Glomerular endothelial cell (primary cell): ENCODE measurements at places on chromosomes 11 and 22. TPM values are rescaled to one million over a fixed set of nuclear protein-coding genes. Genes with fewer than 3 reads are reported as not detected.
A peak's percentile ranks its signal among the peaks of the same experiment; 100 is the strongest.

DNA sequence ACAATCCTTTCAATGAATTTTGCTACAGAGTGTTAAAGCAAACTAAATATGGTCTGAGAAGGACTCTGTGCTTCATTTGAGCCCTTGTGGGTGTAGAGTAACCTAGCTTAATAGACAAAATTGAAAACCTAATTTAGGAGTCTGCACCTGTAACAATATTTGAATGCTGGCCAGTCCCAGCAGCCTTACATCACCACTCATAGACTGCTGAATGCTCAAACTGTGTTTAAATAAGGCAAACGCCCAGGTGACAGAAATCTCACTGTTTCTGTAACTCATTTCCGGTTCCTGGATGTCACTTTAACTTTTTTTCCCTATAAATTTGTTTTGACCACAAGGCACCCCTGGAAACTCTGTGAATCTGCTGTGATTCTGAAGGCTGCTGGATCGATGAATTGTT is 45.5 kb upstream of the GLYATL1B start:
- no peak for DNase-seq

DNA sequence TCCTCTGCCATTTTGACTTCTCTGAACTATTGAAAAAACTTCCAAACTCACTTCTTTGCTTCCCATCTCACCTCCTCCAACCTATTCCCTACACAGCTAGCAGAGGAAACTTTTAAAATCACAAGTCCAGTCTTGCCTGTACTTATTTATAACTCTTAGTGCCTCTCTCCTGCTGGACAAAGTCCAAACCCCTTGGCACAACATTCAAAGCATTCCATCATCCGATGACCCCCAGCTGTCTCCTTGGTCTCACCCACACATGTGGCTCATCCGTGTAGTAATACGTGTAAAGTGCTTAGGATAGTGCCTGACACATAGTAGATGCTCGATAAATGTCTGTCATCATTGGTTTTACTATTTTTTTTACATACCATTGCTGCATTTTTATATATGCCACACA is 101.4 kb downstream of the PARVA start:
- no peak for DNase-seq

The CHRNA10 gene
- 0.92 and 1.5 TPM in 2 replicates for total RNA-seq

The VSIG10L2 gene
- not detected in 2 replicates for total RNA-seq

DNA sequence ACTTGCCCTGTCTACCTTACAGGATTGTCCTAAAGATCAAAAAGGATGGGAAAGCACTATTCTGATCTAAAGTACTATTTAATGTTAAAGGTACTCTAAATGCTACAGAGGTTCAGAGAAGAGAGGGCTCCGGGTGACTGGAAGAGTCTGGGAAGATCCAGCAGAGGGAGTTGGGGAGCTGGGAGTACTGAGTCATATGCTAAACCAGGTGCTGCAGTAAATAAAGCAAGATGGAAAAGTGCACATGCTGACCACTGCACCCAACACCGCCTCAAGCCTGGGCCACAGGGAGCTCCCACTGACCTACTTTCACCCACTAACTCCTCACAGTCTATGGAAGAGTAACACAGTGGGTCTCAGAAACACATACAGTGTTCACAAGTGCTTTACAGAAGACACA is 49.3 kb downstream of the WT1 start:
- no peak for DNase-seq

The LAYN gene
- total RNA-seq = 19.3 and 29.6 TPM in 2 replicates

The OR56A1 gene
- total RNA-seq = under 0.01 TPM in 1 of 2 replicates, not detected in the other

GRCh38 chr11:44789496-44789895 is 62.7 kb downstream of the TSPAN18 start:
- DNase-seq = no peak

GRCh38 chr11:64150481-64151239 is 15.3 kb downstream of the MACROD1 start:
- DNase-seq = no peak

- peak; percentile 45 for DNase-seq
Measured at GRCh38 chr11:73931039-73931645, 19.7 kb upstream of the DNAJB13 start.

The TRIM29 gene
- not detected in 2 replicates for total RNA-seq

DNA sequence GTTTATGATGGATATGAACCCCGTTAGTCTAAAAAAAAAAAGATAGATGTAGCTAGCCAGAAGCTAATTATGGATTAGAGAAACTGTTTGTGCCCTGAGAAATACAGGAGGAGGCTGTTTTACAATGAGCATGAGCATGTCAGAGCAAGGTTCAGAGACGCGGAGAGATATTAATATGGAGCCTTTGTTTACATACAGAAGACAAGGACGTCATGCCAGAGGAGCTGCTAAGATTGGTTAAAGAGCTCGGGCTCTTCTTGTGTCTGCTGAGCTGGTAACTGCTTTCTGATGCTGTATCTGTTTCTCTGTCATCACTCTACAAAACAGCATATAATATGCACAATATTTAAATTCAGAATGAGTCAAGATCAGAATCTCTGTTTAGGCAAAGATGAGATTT is 24.9 kb upstream of the CCDC89 start:
- DNase-seq = no peak

DNA sequence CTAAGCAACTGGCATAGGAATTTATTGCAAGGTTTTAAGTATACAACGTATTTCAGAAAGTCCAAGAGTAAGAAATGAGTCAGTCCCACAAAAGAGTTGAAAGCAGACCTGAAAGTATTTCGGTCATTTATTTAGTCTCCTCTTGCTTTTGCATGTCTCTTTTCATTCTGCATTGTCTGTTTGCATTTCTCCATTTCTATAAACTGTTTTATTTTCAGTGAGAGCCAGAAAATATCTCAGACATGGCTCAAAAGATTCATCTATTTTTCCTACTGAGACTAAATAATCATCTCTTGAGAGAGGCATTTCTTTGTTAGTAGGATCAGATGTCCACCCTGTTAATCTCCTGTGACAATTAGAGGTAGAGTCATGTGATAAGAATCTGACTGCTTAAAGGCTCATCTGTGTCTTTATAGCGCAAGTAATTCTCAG is 219.1 kb upstream of the CCDC179 start:
- DNase-seq = no peak

- no peak for DNase-seq
Measured at GRCh38 chr22:40241200-40241763, 63.6 kb downstream of the TNRC6B start.

GRCh38 chr11:33704240-33705002 is 3.8 kb upstream of the C11orf91 start:
- DNase-seq = no peak

GRCh38 chr22:26937213-26937612 is 279.8 kb downstream of the MIAT start:
- no peak for DNase-seq

GRCh38 chr11:14244926-14245325 is 114.1 kb downstream of the RRAS2 start:
- no peak for DNase-seq

GRCh38 chr11:34157163-34157562 is 51.7 kb downstream of the NAT10 start:
- no peak for DNase-seq

GRCh38 chr22:37965940-37966664 is 12.6 kb downstream of the POLR2F start:
- no peak for DNase-seq

DNA sequence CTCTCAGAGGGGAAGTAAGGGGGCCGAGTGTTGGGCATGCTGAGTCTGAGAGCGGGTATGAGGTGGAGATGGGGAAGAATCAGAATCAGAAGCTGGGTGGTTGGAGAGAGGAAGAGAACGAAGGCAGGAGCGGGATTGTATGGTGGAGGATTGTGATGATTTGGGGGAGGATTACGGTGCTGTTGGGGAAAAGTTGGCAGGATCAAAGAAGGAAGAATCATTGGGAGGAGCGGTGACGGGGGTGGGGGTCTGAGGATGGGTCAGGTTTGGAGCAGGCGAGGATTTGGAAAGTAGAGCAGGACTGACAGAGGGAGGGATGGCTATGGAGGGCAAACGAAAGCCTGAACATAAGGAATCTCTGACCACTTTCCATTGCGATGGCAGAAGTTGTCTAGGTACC is 22.1 kb downstream of the ZNF195 start:
- no peak for DNase-seq

DNA sequence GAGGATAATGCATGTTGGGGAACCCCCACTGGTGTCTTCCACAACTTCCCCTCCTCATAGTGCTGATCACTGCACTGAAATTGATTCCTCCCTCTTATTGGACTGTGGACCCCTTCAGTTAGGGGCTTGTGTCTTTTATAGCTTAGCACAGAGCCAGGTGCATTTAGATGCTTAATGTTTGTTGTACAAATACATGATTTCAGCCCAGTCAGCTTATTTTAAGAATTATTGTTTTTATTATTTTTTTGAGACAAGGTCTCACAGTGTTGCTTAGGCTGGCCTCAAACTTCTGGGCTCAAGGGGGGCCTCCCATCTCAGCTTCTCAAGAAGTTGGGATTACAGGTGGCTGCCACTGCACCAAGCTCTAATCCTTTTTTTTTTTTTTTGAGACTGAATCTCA is 8.2 kb downstream of the THY1 start:
- DNase-seq = no peak
